Pons (tissue), 1 donor: ENCODE measurements at places on chromosomes 7 and 10.

- DNase-seq: no peak
These were observed 103.3 kb upstream of the POT1 start for GRCh38 chr7:125032943-125033342.

- no peak for DNase-seq
These were observed 252.2 kb upstream of the PLXNA4 start for GRCh38 chr7:132828502-132828901.

GRCh38 chr7:65307651-65308299 is 65.9 kb upstream of the ZNF92 start:
- DNase-seq: peak; percentile 76

GRCh38 chr7:152025077-152025936 is at the start of gene GALNT11:
Gene GALNT11 (plus strand): TSS chr7:152025674. CDS start chr7:152094228, 68,554 bp downstream.
- DNase-seq: peak; percentile 68

DNA sequence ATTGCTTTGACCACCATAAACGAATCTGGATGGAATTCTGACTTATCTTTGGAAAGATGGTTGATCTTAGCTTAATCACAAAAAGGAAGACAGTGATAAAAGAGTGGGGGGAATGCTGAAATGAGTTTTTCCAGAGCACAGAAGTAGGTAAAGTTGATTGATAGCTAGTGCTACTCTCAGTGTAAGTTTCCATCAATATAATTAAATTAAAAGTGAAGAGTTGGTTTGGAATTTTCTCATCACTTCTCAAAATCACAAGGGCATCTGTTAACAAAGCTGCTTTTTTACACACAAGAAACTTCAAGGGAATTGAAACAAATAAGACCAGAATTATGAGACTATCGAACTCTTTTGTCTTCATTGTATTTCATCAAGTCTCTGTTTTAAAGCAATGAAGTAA is 1217.3 kb downstream of the REEP3 start:
- DNase-seq: no peak

DNA sequence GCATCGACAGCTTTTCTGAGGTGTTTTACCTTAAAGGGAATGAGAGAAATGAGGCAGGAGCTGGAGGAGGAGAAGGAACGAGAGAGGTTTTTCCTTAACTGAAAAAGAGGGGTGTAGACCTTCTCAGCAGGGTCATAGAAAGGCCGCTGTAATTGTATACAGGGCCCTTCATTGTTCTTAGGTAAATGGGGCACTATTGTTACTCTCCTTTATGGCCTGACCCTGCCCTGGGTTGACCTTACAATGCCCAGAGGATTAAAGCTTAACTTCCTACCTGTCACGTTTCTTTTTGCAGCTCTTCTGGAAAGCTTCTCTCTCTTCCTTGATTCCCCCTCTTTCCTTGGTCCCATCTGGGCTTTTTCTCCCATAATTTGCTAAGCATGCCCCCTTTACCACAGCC is 13.7 kb upstream of the PDLIM1 start:
- DNase-seq: no peak

- DNase-seq: no peak
These were observed 22.0 kb upstream of the IMPDH1 start for GRCh38 chr7:128431754-128432153.

GRCh38 chr10:30313579-30314350 is 35.3 kb downstream of the MTPAP start:
- no peak for DNase-seq

DNA sequence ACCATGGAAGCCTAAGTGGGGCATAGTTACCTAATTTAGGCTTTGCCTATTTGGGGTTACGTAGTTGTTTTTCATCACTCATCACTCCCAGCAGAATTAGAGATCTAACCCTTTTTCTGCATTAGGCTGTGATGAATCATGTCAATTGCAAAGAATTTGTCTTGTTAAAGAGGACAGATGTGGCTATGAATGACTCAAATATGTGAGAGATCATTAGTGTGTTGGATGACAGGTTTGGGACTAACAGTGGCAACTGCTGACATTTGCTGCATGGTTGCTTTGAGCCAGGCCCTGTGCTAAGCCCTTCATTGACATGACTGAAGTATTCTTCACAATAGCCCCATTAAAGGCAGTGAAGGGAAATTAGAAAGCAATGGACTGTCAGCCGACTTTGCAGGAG is 83.4 kb upstream of the BMPER start:
- no peak for DNase-seq

DNA sequence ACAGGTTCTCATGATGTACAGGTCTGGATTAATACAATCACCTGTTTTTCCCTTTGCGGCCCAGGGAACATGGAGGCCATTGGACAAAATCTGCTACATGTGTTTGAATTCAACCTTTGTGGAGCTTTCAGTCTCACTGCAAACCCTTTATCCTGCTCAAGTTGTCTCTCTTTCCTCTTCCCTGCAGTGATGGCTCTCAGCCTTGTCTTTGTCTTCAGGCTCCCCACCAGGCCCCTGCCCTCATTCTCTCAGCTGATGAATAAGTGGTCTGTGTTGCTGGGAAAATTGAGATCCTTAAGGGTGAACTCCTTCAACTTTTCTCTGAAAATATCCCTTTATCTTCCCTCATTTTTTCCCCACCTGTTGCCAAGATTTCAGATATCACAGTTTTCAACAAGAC is 791.2 kb downstream of the GRID1 start:
- no peak for DNase-seq

- DNase-seq: peak; percentile 77
These were observed 26.6 kb downstream of the TBXAS1 start for GRCh38 chr7:139855498-139856270.

DNA sequence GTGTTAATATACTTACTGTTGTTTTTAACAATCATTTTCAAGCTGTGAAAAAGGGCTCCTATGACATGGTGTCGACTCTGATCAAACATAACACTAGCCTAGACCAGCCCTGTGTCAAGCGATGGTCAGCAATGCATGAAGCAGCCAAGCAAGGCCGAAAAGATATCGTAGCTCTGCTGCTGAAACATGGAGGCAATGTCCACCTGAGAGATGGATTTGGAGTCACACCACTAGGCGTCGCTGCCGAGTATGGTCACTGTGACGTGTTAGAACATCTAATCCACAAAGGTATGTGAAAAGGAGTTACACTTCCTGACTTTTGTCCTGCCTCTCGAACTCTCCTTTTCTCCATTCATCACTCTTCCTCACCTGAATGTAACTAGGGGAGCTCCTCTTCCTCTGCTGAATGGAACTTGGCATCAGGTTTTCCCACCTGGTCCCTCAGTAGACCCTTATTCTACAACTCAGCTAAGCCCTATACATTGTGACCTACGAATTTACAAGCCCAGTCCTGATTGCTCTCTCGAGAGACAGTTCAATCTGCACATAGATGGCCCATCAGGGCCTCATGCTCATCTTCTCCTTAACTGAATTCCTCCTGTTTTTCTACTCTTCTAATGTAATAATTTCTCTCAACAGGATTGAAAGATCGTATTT is 23.0 kb downstream of the ASB15 start:
- DNase-seq: no peak

- peak; percentile 80 for DNase-seq
These were observed 43.4 kb upstream of the GJD4 start for GRCh38 chr10:35561715-35562114.

GRCh38 chr7:1052031-1052818 is 7.9 kb downstream of the GPR146 start:
- DNase-seq: no peak

GRCh38 chr7:122219253-122219865 is 75.3 kb upstream of the AASS start:
- peak; percentile 45 for DNase-seq

GRCh38 chr7:87316846-87317552 is 28.5 kb upstream of the CROT start:
- no peak for DNase-seq

DNA sequence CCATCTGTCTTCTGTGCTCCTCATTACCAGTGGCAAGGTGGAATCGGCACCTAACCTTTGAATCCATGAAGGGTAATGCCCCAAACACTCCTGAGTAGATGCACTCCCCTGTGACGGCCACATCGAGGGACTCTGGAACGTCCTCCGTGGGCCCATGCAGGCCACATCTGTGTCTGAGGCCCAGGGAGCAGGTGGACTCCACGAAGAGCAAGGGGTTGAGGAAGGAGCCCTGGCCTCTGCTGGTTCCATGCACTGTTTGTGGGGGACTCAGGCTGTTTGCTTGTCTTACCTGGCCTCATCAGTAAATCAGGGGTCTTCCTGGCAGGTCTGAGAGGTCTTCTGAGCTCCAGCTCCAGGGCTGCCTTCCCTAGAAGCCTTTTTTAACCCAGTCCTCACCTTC is 62.6 kb upstream of the HMX3 start:
- DNase-seq: no peak

- DNase-seq: no peak
These were observed 645 bp downstream of the SLC26A4 start for GRCh38 chr7:107661081-107661864.

GRCh38 chr10:14742815-14743214 is 31.9 kb downstream of the FAM107B start:
- peak; percentile 56 for DNase-seq

DNA sequence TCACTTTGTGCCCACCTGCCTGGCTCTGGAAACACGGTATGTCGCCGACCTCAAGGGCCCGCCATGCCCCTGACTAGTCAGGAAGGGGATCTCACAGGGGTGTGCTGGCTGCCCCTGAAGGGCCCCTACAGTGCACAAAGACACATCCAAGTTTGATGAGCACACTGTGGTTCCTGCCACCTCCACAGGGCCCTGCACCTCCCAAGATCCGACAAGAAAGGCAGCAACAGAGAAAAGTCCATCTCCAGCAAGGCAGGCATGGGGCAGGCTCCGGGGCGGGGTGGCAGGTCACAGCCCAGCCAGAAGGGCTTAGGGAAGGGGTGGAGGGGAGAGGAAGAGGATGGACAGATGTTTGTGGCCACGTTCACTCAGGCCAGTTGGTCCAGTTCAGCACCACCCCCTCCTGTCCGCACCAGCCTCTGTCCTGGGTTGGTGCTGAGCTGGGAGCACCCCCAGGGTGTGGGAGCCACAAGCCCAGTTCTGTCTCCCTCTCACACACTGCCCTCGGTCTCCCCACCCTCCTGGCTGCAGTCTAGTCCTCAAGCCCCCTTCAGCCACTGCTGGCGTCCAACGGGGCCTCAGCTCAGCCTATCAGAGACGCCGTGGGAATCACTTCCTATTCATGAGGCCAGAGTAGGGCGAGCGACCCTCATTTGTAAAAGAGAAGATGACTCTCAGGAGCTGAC is 11.5 kb downstream of the DRGX start:
- no peak for DNase-seq

DNA sequence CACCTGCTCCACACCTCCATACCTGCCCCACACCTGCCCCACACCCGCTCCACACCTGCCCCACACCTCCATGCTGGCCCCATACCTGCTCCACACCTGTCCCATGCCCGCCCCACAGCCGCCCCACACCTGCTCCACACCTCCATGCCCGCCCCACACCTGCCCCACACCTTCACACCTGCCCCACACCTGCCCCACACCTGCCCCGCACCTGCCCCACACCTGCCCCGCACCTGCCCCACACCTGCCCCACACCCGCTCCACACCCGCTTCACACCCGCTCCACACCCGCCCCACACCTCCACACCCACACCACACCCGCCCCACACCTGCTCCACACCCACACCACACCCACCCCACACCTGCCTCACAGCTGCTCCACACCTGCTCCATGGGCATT is 53.0 kb downstream of the PARP12 start:
- no peak for DNase-seq

- DNase-seq: no peak
These were observed 165.4 kb downstream of the ACTR3B start for GRCh38 chr7:152924826-152925411.

DNA sequence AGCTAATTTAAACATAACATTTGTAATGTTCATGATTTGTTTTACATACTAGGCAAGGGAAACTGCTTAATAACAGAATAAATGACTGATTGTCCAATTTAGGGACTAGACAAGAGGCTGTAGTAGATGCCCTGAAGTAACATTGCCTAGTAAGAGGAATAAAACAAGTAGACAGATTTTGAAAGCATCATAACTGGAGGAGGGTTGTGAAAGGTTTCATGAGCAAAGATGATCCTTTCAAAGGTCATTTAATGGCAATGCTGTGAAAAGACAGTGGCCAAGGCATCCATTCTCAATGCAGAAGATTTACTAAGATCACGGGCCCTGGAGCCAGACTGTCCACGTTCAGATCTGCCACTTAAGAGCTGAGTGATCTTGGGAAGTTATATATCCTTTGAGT is 44.8 kb upstream of the HHEX start:
- no peak for DNase-seq

DNA sequence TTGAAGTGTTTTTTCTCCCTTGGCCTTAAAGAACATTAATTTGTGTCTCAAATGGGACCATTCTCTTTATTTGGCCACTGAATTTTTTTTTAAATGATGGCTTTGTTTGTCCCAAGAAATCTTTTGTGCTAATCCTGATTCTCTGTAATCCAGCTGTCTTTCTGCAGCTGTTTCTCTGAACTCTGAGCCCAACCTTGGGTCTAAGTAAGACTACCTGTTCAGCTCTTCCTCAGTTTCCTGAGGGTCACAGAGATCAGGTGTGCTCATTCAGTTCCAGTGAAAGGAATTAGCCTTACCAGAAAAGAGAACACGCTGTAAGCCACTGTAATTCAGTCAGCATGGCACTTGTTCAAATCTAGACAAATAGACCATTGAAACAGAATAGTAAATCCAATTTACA is 94.2 kb downstream of the ANKIB1 start:
- DNase-seq: peak; percentile 67

DNA sequence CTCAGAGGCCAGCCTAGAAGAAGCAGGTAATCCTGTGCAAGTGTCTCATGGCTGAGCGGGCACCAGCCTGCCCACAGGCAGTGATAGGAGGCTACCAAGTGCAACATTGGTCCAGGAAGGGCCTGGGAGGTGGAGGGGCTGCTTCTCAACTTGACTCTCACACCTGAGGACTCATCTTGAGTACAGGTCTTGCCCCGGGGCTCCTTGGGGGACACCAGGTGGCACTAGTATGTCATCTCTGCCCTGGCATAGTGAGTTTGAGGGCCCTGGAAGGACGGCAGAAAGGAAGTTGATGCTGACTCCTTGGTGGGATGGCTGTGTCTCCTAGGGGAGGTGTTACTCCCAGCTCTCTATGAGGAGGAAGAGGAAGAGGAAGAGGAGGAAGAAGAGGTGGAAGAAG is 2.3 kb downstream of the CCDC136 start:
- DNase-seq: no peak

- no peak for DNase-seq
These were observed 120.1 kb upstream of the GNAI1 start for GRCh38 chr7:80014511-80014910.

DNA sequence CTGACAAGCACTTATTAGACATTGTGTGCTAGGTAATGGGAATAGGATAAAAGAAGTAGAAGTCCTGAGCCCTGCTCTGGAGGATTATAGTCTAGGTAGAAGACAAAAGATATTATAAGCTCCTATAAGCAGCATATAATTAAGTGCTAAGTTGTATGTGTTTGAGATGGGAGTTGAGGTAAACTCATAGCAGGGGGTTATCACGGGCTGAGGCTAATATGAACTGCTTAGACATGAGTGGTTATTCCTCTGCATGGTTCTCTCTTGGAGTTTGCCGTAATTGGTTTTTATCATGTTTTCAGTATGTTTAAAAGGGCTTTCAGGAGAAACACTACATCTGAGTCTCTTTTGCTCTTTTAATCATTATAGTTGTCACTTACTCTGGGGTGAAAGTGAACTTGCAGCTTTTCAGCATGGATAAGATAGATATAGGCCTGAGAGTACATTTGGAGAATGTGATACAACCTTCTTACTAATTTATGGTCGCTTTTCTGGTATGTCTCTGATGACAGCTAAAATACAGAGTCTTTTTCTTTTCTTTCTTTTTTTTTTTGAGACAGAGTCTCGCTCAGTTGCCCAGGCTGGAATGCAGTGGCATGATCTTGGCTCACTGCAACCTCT is 39.0 kb downstream of the SMNDC1 start:
- DNase-seq: no peak

GRCh38 chr7:129553899-129554461 is 51.6 kb downstream of the SMKR1 start:
- no peak for DNase-seq

- no peak for DNase-seq
These were observed 118.1 kb downstream of the SRI start for GRCh38 chr7:88101769-88102168.
